Pancreas (tissue), 10 donors: ENCODE measurements at places on chromosomes 3 and 15. TPM values are rescaled to one million over a fixed set of nuclear protein-coding genes. Genes with fewer than 3 reads are reported as not detected.

- DNase-seq: no peak
Measured at GRCh38 chr3:67245545-67245944, 247.4 kb downstream of the KBTBD8 start.

GRCh38 chr3:47041114-47041513 lies 61.6 kb downstream of the NBEAL2 start:
- no peak for DNase-seq

GRCh38 chr3:18758047-18758704 lies 333.0 kb upstream of the SATB1 start:
- no peak for DNase-seq

The ARPIN gene
- 49.8 TPM for total RNA-seq

- DNase-seq: no peak
Measured at GRCh38 chr3:156098437-156099035, 21.8 kb upstream of the KCNAB1 start.

DNA sequence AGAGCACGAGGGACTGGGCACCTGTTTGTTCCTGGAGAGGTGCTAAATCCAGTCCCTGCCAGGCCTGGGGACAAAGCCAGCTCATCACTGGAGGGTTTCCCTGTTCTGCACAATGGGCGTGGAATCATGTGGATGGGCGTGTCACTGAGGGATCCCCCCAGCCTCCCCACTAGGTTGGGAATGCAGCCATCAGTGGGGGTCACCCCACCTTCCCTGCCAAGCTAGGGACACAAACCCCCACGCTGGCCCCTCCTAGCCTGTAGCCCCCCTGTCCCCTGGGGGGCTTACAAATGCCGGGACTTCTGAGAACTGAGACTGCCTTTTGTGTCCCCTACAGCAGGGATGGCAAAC lies 61.9 kb downstream of the NSMCE3 start:
- no peak for DNase-seq

- no peak for DNase-seq
Measured at GRCh38 chr3:142237891-142238290, 12.5 kb upstream of the GK5 start.

The TTLL13 gene
- 0.39 TPM for total RNA-seq

The STAC gene
- total RNA-seq: not detected

DNA sequence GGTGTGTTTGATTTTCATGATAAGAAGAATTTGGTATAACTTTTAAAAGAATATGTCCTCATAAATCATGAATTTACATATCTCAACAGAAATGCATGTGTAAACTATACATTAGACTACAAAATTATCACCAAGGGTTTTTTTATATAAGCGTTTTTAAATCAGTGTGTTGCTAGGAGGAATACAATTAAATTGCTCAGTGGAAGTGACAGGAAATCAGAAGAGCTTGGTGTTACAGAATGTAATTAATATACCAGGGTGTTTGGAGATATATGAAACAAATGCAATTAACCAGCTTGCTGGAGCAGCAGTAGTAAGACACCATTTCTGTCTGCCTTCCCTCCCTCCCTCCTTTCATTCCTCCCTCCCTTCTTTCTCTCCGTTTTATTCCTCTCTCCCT lies 2.4 kb downstream of the ROBO2 start:
- DNase-seq: no peak

DNA sequence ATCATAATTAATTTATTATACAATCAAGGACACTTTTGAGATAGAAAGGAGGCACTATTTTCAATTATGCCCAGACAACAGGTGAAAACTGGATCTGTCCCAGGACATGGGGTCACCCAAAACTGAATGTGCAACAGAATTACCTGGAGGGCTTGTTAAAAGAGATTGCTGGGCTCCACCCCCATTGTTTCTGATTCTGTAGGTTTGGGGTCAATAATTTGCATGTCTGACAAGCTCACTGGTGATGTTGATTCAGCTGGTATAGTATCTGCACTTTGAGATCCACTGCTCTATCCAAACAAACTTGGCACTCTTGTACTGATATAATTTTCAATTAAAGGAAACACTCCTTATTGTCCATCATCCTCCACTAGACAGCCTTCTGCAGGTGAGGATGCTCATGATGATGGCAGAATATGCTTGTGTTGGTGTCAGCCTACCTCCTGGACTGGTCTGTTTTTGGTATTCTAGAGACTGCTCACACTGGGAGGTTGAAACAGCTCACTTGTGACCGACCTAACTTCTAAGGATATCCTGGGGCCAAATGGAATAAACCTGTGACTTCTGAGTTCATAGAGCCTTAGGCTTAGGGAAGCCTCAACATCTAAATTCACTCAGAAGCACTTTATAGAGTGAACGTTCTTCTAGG lies 2.2 kb downstream of the P2RY14 start:
- DNase-seq: no peak

GRCh38 chr3:128009952-128010846 lies 42.0 kb upstream of the SEC61A1 start:
- DNase-seq: no peak

The SLCO3A1 gene
- total RNA-seq: 3.5 TPM

The ANAPC13 gene
- total RNA-seq: 18.6 TPM

The NEK10 gene
- total RNA-seq: 0.57 TPM

The CTXN2 gene
- total RNA-seq: 0.09 TPM
